Iris pigment epithelial cell (primary cell): ENCODE measurements at places on chromosomes 12 and 14.
A peak's percentile ranks its signal among the peaks of the same experiment; 100 is the strongest.

DNA sequence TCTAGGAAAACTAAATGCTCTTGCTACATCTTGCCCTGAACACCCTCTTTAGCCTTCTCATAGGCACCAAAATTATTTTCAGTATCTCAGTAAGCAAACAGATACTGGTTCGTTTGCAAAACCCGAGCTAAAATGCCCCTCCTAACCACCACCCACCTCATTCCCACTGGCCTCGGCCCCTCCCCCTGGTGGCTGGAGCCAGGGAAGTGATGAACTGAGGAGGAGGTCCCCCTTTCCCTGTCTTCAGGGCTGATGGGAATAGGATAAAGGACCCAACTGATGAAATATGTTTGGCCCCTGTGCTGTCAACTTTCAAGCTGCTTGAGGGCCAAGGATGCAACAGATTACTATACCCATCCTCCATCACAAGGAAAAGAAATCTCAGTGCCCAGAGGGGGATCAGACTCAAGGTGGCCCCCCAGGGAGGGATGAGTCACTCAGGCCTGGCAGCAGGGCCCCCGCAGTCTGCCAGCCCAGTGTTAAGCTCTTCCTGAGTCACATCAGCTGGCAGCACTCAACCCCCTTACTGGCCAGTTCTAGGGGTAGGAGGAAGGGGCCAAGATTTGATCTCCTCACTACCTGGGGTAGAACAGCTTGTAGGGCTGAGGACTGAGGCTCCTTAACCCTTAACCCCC lies 1.7 kb downstream of the ANKRD52 start:
- peak; percentile 28 for DNase-seq

DNA sequence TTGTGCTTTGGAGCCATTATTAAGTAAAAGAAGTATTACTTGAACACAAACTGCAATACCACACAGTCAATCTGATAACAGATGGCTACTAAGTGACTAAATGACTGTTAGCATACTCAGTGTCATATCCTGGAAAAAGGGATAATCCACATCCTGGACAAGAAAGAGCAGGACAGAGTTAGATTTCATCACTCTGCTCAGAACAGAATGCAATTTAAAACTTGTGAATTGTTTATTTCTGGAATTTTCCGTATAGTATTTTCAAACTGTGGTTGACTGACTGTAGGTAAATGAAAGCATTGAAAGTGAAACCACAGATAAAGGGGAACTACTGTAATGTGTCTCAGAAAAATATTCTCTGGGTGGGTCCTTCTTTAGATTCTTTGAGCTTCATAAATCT lies 458.8 kb downstream of the TMEM117 start:
- DNase-seq = no peak

DNA sequence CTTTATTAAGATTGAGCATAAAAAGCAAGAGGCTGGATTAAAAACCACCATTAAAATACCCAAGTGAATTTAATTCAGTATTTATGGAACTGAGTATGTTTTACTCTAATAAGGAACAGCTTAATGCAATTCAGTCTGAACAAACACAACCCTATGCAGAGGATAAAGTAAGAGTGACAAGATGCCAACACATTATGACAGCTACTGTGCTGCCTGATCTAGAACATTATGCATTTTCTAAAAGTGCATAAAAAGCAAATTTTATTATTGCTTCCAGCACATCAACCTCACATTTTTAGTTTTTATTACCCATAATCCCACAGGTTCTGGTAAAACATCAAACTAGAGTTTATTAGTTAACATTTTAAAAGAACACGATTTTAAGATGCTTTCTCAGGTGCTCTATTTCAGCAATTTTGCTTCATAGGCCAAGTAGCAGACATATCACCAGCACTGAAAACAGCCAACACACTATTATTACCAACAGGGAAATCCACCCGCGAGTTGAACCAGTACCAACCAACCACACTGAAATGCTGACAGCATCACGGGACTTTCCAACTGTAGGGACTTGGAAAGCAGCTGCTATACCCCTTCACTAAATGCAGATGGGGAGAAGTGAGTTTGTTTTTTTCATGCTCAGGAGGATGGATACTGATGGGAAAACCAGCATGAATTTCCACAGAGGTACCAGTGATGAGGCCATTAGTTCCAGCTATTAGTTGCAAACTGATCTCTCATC lies 372.1 kb downstream of the KCNH5 start:
- DNase-seq = no peak

GRCh38 chr12:99600388-99600787 lies 47.2 kb upstream of the GARIN6 start:
- DNase-seq = no peak

DNA sequence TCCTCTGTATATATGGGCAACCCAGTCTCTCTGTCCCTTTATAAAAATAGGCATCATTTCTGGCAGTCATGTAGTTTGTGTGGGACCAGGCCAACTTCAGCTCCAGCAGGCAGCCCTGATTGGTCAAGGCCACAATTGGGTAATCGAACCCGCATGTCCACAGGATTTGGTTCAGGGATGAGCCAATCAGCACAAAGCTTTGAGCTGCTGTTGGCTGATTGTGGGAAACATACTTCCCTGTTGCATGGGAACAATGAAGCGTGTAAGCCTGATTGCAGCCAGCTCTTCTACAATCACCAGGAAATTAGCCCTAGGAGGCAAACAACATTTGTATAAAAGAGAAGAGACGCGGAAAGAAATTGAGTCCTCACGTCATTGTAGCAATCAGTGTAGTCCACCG lies 328.6 kb downstream of the PCNX1 start:
- no peak for DNase-seq

- DNase-seq = no peak
These were observed 835.4 kb upstream of the TMEM132C start for GRCh38 chr12:127431594-127431993.

DNA sequence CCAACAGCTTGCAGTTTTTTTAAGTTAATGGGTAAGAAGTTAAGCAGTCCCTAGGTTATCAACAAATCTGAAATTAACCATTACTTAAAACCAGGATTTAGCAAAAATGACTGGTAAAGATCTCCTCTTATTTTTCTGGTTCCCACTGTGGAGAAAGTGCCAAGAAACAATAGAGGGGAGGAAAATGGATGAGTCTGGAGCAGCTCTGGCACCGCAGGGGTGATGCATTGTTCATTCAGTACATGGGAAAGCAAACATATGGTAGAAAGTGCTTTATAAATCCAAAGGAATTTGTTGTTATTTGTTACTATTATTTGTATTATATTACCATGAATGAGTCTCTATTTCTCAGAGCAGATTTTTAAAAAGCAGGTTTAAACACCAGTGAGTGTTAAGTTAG lies 92.2 kb downstream of the DYRK2 start:
- no peak for DNase-seq

DNA sequence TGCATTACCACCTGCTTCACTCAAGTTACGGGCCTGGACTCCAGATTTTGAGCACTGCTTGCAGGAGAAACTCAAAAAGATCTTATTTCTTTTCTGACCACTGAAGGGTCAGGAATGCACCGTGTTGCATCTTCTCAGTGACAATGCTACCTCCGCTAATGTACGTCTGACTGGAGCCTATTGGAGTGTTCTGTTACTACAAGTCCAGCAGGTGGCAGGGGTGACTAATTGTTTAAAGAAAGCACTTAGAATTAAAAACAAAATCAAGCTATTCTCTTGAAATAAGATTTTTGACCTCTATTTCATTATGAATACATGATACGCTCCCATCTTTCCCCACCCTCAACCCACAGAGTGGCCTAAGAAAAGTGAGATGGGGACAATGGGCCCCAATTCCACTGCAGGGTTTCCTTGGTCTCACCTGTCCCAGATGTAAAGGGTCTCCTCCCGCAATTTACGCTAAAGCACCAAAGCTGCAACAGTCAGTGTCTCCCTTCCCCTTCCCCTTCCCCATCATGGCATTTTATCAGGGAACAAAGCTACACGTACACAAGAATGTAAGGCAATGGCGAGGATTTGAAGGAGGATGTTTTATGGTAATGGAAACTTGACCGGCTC lies 2.2 kb downstream of the TBPL2 start:
- DNase-seq = peak; percentile 73

DNA sequence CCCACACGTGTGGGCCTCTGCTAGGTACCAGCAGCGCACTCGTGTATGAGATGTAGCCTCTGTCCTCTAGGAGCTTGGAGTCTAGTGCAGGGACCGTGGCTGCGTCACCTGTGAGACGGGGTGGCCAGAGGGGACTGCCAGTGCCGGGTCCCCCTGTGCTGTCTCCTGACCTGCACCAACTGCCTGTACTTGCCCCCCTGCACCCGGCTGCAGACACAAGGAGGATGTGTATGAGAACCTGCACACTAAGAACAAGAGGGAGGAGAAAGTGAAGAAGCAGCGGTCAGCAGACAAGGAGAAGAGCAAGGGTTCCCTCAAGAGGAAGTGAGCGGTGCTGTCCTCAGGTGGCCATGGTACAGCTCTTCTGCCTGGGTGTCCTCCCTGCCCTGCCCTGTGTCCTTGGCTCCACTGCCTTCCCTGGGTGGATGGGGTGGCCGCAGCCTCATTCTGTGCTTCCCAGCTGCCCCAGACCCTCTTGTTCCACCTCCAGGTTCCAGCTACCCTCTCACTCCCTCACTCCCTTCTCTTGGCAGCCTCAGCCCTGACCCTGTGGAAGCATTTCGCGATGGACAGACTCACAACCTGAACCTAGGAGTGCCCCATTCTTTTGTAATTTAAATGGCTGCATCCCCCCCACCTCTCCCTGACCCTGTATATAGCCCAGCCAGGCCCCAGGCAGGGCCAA lies 9.6 kb downstream of the PTPN6 start:
- DNase-seq = peak; percentile 42
